NCI-H2107 (cell line): ENCODE measurements at places on chromosomes 2 and 18.

GRCh38 chr2:176473177-176473576 lies 203.9 kb downstream of the MTX2 start:
- peak; percentile 51 for DNase-seq

DNA sequence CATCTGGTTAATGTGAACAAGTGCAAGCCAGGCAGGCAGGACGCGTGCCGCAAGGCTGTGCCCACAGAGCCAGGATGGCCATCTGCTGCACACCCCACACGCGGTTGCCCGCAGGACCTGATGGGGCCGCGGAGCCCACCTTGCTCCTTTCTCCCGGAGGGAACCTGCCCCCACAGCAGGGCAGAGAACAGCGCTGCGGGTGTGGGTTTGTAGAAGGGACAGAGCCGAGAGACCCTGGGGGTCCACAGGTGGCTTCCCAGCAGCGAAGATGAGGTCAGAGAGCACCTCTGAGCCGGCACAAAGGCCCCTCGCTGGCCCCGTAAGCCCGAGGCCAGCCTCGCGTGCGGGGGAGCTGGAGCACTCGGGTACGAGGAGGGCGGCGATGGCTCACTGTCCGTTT lies 460.8 kb upstream of the SALL3 start:
- DNase-seq: no peak

GRCh38 chr2:216082805-216083204 lies 1.1 kb downstream of the TMEM169 start:
- no peak for DNase-seq

DNA sequence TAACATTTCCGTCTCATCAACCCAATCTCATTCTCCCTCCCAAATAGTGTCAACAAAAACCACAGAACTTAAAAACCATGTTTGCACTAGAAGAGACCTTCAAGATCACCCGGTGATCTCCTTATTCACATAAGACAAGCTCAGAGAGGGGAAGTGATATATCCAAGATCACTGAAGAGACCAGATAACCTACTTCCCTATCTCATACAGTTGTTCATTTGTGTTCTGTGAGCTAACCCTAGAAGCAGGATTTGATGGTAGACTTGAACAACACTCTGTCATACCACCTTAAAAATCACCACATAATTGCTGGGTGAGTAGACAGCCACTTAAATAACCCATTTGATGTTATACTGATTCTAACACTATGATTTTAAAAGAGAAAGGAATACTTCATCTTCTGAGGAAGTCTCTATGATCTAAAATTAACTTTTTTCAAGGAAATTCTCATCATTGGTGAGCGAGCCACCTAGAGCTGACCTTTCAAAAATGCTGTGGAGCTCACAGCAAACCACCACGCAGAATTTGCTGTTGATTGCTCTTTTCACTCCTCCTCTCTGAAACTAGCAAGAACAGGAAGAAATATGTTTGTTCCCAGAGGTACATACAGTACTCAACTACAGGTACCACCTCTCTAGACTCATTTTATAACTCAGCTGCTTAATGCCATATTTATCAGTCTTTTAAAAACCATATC lies 15.1 kb downstream of the AAK1 start:
- DNase-seq: no peak

- DNase-seq: no peak
These were observed 20.3 kb upstream of the RBBP8 start for GRCh38 chr18:22912835-22913234.

- peak; percentile 26 for DNase-seq
These were observed 636 bp downstream of the ARL4C start for GRCh38 chr2:234496055-234496834.

GRCh38 chr2:60867848-60868247 lies 13.5 kb upstream of the REL start:
- DNase-seq: no peak

- DNase-seq: no peak
These were observed 113.0 kb downstream of the MEP1B start for GRCh38 chr18:32302806-32303205.

- no peak for DNase-seq
These were observed 66.5 kb upstream of the THUMPD2 start for GRCh38 chr2:39845460-39846146.

DNA sequence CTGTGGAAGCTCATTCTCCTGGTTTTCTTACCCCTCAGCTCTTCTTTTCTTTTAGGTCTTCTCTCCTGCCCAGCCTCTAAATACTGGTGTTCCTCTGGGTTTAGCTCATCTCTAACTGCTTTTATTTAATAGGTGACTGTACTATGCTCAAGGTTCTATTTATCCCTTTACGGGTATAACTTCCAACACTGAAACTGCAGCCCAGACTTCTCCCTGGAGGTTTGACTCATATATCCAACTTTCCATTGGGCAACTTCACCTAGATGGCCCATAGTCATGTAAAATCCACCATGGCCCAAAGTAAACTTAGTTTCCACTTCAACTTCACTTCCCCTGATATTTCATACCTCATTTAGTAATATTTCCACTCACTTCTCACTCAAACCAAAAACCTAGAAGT lies 273.1 kb downstream of the PLCL1 start:
- DNase-seq: no peak

DNA sequence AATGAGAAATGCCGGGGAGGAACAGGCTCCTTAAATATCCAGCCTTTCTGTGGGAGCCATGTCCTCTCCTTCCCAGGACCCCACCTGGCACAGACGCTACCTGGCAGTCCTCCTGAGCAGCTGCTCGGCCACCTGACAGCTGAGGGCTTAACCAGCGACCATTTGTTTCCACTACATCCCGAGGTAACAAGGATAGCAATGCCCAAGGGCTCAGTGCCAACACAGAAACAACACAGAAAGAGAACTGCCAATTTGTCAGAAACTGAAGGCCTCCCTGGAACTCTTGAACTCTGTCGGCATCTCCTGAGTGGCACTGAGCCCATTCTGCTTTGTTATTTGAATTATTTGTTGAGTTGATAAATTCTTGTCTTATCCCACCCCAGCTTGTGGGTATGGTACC lies 122.2 kb upstream of the ARHGAP28 start:
- no peak for DNase-seq

- DNase-seq: peak; percentile 8
These were observed 26.0 kb upstream of the NMI start for GRCh38 chr2:151315381-151315903.

- no peak for DNase-seq
These were observed 85.1 kb downstream of the TMEM237 start for GRCh38 chr2:201558232-201558631.

DNA sequence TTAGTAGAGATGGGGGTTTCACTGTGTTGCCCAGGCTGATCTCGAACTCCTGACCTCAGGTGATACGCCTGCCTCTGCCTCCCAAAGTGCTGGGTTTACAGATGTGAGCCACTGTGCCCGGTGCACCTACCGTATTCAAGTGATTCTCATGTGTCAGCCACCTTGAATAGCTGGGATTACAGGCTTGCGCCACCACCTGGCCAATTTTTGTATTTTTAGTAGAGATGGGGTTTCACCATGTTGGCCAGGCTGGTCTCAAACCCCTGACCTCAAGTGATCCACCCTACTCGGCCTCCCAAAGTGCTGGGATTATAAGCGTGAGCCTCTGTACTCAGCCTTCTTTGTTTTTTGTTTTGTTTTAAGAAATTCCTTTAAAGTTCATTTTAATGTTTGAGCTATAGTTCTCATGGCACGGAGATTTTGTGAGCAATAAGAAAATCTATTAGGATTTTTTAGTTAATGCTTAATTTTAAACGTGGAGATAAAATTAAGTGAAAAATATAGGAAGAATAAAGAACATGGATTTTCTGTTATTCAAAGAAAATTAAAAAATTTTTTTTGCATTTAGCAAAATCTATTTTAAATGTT lies 242.6 kb downstream of the PHLPP1 start:
- DNase-seq: peak; percentile 48

- DNase-seq: no peak
These were observed 63.0 kb upstream of the SPRED2 start for GRCh38 chr2:65495251-65495877.

DNA sequence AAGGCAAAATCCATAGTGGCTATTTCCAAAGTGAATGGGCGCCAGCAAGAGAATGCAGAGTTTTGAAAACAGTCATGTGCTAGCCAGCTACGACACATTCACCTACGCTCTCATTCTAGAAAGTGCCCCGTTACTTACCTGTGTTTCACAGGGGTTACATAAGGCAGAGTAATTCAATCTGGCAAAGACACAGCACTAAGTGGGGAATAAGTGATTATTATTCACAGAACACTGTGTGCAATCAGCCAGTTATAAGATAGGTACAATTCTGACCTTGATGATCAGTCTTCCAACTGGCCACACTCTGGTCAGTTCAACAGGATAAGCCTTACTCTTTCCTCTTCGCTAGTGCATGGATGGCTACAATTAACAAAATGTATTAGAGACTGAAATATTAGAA lies 105.8 kb downstream of the CABYR start:
- DNase-seq: no peak

GRCh38 chr18:11947214-11948191 lies 33.8 kb upstream of the IMPA2 start:
- no peak for DNase-seq

DNA sequence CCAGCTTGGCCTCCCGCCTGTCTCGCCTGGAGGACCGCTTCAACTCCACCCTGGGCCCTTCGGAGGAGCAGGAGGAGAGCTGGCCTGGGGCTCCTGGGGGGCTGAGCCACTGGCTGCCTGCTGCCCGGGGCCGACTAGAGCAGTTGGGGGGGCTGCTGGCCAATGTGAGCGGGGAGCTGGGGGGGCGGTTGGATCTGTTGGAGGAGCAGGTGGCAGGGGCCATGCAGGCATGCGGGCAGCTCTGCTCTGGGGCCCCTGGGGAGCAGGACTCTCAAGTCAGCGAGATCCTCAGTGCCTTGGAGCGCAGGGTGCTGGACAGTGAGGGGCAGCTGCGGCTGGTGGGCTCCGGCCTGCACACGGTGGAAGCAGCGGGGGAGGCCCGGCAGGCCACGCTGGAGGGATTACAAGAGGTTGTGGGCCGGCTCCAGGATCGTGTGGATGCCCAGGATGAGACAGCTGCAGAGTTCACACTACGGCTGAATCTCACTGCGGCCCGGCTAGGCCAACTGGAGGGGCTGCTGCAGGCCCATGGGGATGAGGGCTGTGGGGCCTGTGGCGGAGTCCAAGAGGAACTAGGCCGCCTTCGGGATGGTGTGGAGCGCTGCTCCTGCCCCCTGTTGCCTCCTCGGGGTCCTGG lies 3.7 kb upstream of the KHK start:
- no peak for DNase-seq

DNA sequence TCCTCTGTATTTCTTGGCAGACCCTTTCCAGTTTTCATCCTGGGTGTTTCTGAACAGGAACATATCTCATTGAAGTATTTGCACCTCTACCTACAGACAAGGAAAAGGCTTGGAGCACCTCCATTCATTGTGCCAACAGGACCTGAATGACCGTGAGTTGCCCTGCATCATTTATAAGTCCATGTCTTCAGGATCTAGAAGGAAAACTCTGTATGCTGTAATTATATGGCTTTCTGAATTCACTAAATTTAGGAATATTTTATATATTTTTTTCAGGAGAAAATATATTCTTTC lies 402.3 kb upstream of the SLC14A2 start:
- DNase-seq: no peak
